Tongue (tissue), 3 donors: ENCODE measurements at places on chromosomes 5 and 9. TPM values are rescaled to one million over a fixed set of nuclear protein-coding genes. Genes with fewer than 3 reads are reported as not detected.
A peak's percentile ranks its signal among the peaks of the same experiment; 100 is the strongest.

- DNase-seq, result no peak
These were observed 14.8 kb downstream of the LVRN start for GRCh38 chr5:115977096-115977495.

Gene DMRT3
- not detected for total RNA-seq

Gene PGGT1B
- 21.4 TPM for total RNA-seq

DNA sequence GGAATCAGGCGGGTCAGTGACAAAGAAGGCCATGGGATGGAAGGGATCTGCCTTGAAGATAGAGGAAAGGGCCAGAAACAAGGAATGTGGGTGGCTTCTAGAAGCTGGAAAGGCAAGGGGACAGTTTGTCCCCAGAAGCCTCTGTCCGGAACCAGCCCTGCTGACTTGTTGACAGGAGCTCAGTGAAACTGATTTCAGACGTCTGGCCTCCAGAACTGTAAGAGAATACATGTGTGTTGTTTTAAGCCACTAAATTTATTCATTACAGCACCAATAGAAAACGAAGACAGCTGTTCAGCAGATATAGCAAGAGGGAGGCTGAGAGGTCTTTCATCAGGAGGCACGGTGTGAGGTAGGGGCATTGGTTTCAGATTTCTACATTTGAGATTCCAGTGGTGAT, 422.5 kb downstream of the KDM4C start:
- DNase-seq, result no peak

- no peak for DNase-seq
These were observed 86.5 kb upstream of the ATP10B start for GRCh38 chr5:160938532-160938931.

- no peak for DNase-seq
These were observed 62.7 kb upstream of the CACNA1B start for GRCh38 chr9:137814841-137815240.

Gene SHOC1
- total RNA-seq, result not detected

- no peak for DNase-seq
These were observed 6.6 kb downstream of the PDZD2 start for GRCh38 chr5:31645420-31646081.

DNA sequence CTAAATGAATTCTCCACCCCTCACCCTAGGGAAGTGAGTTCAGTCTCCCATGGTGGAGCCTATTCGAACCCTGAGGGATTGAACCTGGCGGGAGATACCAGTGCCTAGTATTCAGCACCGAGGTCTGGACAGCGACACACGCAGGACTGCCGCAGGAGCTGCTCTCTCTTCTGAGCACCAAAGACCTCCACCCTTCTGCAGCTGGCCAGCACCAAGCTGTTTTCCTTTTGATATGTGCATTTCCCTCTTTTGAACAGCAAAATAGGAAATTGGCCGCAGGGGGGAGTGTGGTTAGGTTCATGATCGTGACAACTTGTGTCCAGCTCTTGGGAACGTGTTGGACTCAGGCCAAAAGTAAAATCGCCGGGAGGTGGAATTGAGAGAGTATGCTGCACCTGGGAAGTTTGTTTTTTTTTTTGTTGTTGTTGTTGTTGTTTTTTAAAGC, 1.2 kb upstream of the PCSK1 start:
- peak; percentile 87 for DNase-seq

DNA sequence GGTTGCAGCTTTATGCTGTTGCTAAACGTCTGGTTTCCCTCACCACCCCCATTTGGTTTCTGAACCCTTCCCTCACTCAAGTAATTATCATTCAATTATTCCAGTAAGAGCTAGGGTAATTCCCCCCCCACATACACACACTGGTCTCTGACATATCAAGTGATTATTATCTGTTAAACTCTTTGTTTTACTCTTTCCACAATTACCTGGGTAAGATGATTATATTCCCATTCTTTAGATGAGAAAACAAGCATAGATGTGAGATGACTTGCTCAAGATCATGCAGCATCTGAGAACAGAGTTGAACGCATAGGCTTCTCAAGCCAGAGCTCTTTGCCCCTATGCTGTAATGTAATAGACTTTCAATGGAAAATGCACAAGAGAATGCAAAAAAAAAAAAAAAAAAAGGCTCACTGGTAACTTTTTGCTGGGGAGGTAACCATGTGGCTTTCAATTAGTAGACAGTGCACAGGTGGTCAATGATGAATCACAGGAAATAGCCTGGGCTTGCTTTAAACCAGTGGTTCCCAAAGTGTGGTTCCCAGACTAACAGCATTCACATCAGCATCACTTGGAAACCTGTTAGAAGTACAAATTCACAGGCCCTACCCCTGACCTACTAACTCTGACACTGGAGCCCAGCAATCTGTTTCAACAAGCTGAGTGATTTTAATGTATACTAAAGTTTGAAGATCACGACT, 87.6 kb downstream of the PIK3R1 start:
- DNase-seq, result no peak

Gene RGS7BP
- 2.2 TPM for total RNA-seq

Gene SLC24A2
- total RNA-seq, result 1.9 TPM

DNA sequence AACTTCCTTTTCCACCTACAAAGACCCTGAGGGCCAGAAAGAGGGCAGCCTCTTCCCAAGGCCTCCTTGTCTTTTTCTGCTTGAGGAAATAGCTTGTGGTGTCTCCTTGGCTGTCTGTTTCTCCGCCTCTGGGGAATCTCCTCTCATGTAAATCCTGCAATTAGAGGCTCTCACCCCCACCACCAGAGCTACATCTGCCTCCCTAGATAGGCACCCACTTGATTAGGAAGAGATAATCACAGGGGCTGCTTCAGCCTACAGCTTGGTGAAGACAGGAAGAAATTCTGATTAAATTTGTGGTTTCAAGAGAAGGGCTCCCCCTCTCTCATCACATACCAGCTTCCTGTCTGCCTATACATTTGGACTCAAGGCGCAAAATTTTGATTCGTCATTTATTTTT, 75.6 kb downstream of the TLR4 start:
- DNase-seq, result no peak

Gene PPIC
- 42.9 TPM for total RNA-seq

- DNase-seq, result no peak
These were observed 847.7 kb downstream of the CDH18 start for GRCh38 chr5:19140276-19140675.

Gene DAB2IP
- total RNA-seq, result 41.9 TPM

GRCh38 chr9:136095070-136096058, at the start of gene NACC2:
NACC2 (minus strand) TSS chr9:136095289; CDS start chr9:136050521, 44,768 bp downstream.
- DNase-seq, result peak; percentile 55

GRCh38 chr9:130010151-130010988, 32.6 kb downstream of the FNBP1 start:
- DNase-seq, result no peak

DNA sequence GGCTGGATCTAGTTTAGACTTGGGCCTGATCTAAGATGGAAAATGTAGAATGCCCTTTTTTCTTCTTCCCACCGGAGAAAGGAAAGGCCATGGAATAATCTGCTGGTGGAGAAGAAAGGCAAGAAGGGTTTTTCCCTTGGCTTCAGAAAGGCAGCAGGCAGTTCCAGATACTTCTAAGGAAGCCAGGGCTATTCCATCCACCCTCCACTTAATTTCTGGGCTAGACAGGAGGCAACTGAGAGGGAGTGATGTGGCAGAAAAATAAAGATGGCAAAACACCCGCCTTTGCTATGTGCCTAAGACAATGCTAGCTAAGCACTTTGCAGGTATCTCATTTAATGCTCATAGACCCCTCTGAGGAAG, 9.9 kb downstream of the MYOZ3 start:
- DNase-seq, result no peak

GRCh38 chr5:43491326-43491725, 7.7 kb upstream of the TMEM267 start:
- no peak for DNase-seq

Gene SMIM33
- total RNA-seq, result not detected

GRCh38 chr5:104297076-104297475, 734.5 kb upstream of the NUDT12 start:
- DNase-seq, result no peak

DNA sequence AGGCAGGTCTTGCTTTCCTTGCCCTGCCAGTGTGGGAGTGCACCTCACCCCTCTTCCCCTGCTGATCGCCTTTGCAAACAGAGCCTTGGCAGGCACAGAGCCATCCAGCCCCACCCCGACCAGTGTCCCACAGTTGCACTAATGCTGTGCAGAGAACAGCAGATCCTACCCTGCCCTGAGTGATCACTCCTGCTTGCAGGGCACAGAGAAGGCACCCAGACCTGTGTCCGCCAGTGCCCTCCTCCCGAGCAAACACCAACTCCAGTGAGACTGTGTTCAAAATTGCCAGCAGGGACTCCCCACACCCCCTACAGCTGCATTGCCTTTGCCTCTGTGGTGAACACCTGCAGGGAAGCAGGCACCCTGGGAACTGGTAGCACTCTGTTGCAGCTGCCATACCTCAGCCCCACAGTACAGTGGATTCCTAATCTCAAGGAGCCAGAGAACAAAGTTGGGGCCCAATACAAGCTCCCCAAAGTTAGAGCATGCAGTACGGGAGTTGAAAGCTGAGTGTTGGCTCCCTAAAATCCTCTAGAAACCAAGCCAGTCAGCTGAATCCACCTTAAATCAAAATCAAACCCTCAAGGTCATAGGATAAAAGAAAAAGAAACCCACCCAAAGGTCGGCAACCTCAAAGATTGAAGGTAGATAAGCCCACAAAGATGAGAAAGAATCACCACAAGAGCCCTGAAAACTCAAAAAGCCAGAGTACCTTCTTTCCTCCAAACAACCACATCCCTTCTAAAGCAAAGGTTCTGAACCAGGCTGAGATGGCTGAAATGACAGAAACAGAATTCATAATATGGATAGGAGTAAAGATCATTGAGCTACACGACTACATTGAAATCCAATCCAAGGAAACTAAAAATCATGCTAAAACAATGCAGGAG, 92.9 kb upstream of the PIK3R1 start:
- DNase-seq, result no peak

- DNase-seq, result no peak
These were observed 135.3 kb downstream of the YIPF5 start for GRCh38 chr5:144035046-144035740.

- no peak for DNase-seq
These were observed 7.7 kb upstream of the RASGEF1C start for GRCh38 chr5:180216646-180217171.

Gene CATSPER3
- total RNA-seq, result not detected

GRCh38 chr5:97846643-97847042, 663.6 kb upstream of the RIOK2 start:
- no peak for DNase-seq

DNA sequence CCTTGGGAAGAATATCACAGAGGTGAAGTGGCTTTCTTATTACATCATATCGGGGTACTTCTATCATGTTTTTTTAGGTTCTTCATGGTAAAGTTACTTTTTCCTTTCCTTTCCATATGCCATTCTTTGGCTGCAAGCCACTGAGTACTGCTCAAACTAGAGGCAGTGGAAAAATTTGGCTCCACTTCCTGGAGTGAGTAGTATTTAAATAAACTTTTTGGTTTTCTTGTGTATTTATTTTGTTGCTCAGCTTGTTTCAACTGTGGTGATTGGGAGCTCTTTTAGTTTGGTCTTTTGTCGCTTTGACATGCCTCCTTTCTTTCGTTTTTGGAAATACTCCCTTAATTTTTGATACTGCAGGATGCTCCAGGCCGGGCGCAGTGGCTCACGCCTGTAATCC, 69.8 kb downstream of the WDR70 start:
- no peak for DNase-seq

DNA sequence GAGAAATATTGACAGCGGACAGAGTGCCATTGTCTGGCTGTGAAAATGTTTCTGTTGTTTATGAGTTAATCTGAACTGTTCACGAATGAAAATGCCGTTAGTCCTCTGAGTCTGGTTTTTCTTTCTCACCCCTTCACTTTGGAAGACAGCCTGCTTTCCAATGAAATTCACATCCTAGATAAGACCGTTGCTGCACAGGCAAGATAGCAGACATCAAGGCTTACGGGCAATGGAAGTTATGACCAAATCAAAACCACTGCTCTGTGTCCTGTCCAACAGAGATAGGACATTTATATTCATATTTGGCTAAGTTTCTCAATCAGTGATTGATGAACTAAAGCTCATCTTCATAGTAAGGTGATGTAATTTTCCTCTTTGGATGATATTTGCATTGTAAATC, 180.0 kb upstream of the DMAC1 start:
- DNase-seq, result no peak

DNA sequence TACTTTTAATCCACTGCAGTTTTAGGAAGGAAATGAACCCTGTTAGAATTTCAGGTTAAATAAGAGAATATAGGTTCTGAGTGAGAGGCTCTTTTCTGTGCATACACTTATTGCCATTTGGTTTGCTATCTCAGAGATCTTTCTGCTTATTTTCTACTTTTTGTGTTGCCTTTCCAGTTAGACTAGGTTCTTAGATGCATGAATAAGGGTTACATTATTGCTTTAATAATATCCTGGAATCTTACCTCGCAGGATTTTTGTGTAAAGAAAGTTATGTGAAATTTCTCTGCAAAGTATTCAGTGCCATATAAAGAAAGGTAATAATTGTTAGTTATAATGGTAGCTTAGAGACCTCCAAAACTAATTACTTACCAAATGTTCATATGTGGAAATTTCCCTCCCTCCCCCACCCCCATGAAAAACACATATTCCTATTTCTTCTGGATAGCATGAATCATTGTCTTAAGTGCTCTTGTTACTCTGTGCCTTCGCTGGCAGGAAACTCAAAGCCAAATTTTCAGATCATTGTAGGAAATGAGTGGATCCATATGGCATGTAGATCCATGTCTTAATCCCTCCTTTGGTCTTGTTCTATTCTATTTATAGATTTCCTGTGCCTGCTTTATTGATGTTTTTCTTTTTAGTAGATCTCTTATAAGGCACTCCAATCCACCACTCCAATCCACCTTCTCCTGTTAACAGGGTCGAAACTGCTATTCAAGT, 2.7 kb upstream of the APBA1 start:
- DNase-seq, result peak; percentile 28

DNA sequence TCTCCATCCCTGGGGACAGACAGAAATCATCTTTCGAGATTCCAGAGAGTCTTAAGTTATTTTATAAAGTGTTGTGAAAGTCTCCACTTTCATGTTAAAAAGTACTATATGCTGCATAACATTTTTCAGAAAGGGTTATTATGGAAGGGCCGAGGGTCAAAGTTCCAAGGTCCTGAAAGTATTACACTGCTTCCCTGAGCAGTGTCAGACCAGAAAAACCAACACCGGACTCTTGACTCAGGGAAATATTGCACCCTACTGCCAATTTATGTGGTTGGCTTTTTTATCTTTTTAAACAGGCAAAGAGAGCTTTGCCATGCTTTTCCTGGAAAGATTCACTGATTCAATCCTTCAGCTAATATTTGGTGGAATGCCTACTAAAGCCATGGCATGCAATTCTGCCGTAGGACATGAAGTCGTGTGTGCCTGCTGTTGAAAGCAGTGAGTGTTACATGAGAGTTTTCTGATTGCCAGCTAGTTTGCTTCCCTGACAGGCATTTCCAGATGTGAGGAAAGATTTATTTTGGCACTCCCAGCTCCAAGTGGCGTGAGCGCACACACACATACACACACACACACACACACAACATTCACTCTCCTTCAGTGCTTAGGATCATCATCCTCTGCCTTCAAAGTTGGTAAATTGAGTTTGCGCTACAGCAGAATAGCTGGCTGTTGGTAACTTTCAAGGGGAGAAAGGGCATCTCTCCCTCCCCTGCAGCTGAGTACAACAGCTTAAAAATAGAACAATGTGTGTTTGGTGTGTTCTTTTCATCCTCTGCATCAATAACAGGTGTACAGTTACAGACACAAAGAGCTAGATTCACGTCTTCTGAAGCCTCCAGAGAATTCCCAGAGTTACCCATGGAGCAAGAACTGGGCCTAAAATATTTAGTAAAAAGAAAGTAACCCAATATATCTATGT, 45.6 kb downstream of the SLC1A3 start:
- DNase-seq, result peak; percentile 85

Gene PRDM9
- total RNA-seq, result not detected

GRCh38 chr5:6784481-6784880, 71.2 kb downstream of the TENT4A start:
- no peak for DNase-seq

GRCh38 chr5:60514152-60514551, 185.8 kb downstream of the DEPDC1B start:
- no peak for DNase-seq
